ENCODE measurements at places on chromosomes 1 and 21.
A peak's percentile ranks its signal among the peaks of the same experiment; 100 is the strongest.

- no peak for DNase-seq
Observed at GRCh38 chr21:43188181-43188580, 19.4 kb downstream of the CRYAA start.

- no peak for DNase-seq
Observed at GRCh38 chr21:41868062-41868710, 11.0 kb downstream of the PRDM15 start.

DNA sequence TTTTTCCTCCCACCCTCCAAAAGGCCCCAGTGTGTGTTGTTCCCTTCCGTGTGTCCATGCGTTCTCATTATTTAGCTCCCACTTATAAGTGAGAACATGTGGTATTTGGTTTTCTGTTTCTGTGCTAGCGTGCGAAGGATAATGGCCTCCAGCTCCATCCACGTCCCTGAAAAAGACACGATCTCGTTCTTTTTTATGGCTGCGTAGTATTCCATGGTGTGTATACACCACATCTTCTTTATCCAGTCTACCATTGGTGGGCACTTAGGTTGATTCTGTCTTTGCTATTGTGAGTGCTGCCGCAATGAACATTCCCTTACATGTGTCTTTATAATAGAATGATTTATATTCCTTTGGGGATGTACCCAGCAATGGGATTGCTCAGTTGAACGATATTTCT lies 177.8 kb downstream of the ETS2 start:
- DNase-seq, result no peak

- no peak for DNase-seq
Observed at GRCh38 chr1:183403498-183403897, 14.7 kb downstream of the NMNAT2 start.

DNA sequence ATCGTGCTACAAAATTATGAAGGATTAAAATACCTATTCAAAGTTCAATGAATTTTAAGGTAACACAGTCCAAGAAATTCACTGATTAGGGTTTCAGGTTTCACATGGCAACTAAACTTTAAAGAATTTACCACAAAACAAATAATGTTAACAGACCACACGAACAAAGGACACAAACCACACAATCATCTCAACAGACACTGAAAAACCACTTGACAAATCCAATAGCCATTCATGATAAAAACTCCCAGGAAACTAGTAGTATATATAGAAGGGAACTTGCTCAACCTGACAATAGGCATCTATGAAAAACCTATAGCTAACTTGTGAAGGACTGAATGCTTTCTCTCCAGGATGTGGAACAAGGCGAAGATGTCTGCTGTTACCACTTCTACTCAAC lies 21.1 kb upstream of the SH2D5 start:
- DNase-seq, result peak; percentile 40

- DNase-seq, result peak; percentile 40
Observed at GRCh38 chr1:22048351-22049192, 3.9 kb upstream of the CDC42 start.

- DNase-seq, result peak; percentile 79
Observed at GRCh38 chr1:212455803-212456528, 23.2 kb downstream of the NENF start.

- DNase-seq, result no peak
Observed at GRCh38 chr1:44233593-44233992, 20.3 kb downstream of the DMAP1 start.

GRCh38 chr1:239819096-239819495 lies 272.6 kb upstream of the FMN2 start:
- DNase-seq, result no peak

DNA sequence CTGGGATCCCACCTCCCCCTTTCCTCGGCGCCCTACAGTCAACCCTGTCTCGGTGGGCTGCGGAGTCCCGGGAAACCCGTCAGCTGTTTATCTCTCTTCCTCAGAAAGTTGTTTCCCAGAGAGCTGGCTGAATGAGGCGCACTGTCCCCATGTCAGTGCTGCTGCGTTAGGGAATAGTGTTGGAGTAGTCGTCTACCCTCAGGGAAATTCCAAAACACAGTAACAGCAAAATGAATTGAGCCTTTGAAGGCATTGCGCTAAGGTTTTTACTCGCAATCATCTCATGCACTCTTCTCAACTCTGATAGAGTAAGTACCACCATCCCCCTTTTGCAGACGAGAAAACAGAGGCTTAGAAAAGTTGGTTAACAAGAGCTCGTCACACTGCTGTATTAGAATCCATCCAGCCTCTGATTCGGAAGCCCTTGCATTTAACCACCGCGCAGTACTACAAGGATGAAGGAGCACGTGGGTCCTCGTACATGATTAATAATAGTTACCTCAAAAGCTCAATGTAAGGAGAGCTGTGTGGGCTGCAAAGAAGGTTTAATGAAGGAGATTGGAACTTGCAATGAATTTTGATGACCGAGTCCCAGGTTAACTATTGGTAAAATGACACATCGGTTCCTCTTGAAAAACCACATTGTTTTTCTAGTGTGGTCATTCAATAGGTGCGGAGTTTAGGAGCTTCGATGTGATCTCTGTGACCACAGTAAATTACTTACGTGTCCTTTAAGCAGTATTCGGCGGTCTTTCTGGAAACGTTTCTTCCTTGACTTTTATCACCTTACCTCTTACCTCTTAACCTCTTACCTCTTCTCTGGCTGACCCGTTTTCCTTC lies 788 bp upstream of the EDEM3 start:
- DNase-seq, result no peak

DNA sequence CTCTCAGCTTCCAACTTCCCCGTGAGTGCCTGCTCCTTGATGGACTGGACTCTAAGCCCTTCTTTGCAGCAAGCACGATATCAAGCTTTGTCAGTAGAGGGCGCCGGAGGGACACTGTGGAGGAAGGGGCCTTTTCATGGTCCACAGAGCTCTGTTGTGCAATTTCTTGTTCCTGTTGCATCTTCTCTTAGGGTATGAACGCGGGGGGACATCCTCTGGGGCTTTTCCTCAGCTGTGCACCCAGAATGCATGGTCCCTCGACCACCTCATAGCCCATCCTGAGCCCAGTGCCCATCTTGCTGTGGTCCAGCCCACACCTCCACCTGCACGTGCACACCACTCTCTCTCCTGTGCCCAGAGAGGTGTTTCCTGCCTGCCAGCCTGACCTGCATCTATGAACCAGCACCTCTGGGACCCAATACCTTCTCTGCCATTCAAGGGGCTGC lies 556.8 kb downstream of the PTPRU start:
- DNase-seq, result peak; percentile 65

GRCh38 chr21:26769613-26770188 lies 75.5 kb downstream of the ADAMTS1 start:
- peak; percentile 62 for DNase-seq

GRCh38 chr1:11680270-11681070 lies 478 bp downstream of the MAD2L2 start:
- peak; percentile 60 for DNase-seq

- DNase-seq, result no peak
Observed at GRCh38 chr1:85583611-85584263, 3.2 kb downstream of the CCN1 start.

DNA sequence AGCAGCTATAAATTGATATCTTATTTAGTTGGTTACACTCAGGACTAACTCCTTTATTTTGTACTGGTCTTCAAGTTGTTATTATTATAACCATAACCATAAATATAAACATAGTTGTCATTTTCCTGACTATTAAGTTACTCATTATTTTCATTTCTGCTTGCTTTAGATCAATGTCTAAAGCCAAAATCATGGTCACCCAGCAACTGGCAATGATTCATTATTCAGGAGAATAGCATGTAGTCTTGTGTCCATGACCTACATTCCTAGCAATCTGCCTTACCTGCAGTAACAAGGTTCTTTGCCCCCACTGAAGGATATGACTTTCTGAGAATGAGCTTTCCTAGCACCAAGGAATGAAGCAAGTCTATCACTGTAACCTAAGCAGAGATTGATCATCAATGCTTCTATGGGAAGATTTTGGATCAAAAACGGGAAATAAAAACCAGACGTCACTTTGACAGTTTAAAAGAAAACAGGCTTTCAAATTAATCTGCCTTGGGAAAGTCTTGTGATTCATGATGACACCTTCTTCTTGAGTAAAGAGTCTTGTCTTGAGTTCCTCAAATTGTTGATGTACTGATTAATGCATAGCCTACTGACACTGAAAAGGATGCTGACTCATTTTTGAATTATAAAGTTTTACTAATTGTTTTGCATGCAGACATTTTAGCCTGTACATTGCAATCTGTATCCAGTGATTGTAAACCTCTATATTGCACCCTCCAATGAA lies 203.3 kb upstream of the IVNS1ABP start:
- peak; percentile 40 for DNase-seq

- DNase-seq, result no peak
Observed at GRCh38 chr1:30312226-30312625, 411.2 kb downstream of the MATN1 start.

DNA sequence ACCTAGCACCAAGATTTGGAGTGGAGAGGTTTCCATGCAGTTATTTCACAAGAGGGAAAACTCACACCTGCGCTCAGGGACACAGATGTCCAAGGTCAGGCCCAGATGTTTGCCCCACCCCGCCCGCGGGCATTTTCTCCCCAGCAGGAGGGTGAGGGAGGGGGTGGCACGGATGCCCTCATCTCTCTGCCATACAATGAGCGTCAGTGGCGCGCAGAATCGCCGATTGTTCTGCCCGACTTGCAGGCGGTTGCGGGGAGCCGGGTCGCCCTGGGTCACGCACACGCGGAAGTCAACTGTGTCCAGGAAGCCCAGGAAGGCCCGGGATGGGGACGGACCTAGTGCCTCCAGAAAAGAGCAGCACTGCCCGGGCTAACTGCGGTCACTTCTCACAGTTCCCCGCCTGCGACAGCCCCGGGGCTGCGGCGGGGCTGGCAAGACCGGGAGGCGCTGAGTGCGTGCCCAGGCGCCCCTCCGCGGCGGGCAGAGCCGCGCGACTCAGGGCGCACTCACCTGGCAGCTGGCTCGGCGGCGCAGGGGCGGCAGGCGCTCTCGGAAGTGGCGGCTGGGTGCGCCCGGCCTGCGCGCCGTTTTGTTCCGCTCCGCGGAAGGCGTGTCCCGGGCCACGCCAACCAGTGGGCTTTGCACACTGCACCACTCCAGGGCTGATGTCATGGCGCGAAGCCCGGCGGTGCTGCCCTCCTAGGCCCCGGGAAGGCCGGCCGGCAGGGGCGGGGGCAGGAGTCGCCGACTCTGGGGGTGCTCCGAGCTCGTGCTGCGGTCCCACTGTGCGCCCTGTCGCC lies at the start of gene CSRP1:
TSS of gene CSRP1 (minus strand) at position 567 of the 803 bp plus-strand sequence. CDS start 10,820 bp downstream, outside the sequence.
- DNase-seq, result peak; percentile 77

GRCh38 chr1:229273507-229274232 lies 2.8 kb downstream of the RAB4A start:
- DNase-seq, result no peak

- no peak for DNase-seq
Observed at GRCh38 chr1:154779551-154780189, 90.4 kb downstream of the KCNN3 start.

GRCh38 chr1:40742363-40743061 lies 41.1 kb upstream of the KCNQ4 start:
- peak; percentile 27 for DNase-seq

DNA sequence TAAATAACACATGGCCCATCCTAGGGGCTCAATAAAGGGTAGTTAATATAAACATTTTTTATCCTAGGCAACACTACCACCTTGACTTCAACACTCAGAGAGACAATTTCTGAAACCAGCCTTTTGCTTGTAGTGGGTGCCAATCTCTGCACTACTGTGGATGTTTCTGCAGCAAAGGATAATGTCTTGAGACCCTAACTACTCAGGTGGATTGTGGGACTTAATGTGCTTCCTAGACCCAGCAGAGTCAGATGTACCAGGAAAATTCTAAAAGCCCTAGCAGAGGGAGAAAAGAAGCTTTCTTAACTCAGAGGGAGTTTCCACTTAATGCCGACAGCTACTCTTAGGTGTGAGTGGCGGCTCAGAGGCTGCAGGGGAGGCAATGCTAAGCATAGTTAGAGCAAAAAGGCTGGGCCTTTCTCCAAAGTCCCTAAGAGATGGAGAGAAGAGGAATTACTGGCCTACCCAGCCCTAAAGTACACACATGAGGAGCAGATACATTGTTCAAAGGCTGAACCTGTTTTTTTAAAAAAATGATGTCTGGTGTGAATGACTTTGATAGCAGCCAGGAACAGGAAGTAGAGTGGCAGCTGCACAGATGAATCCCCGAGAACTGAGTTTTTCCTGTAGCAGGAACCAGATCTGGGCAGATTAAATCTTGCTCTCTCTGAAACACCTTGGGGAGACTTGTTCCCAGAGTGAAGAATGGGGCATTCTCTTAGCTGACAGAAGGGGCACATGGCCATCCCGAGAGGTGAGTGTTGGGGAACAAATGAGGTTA lies 33.5 kb upstream of the ABCD3 start:
- peak; percentile 4 for DNase-seq

DNA sequence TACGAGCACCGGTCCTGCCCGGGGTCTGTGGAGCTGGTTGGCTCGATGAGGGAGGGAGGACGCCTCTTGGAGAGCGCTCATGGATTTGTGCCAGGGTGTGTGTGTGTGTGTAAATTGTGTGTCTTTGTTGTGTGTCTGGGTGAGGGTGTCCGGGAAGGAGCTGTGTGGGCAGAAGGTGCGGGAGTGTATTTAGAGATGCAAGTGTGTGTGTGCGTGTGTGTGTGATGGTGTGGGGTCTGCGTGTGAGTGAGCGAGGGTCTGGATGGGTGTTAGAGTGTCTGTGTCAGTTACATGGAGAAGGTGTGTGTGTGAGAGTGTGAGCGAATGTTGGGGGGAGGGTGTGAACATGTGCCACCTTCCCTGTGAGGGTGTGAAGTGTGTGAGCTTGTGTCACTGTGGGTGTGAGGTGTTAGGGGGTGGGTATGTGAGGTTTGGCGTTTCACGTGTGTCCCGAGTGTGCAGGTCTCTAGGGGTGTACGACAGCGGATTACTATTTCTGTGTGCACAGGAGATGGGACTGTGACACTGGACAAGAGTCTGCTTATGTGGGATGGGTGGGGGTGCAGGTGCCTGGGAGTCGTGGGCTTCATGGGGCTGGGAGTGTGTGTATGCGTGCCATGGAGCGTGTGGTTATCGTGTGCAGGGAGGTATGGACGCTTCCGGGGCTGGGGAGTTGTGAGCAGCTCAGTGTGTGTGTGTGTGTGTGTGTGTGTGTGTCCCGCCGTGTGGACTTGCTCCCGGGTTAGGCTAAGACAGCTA lies 880 bp downstream of the IGSF21 start:
- no peak for DNase-seq

DNA sequence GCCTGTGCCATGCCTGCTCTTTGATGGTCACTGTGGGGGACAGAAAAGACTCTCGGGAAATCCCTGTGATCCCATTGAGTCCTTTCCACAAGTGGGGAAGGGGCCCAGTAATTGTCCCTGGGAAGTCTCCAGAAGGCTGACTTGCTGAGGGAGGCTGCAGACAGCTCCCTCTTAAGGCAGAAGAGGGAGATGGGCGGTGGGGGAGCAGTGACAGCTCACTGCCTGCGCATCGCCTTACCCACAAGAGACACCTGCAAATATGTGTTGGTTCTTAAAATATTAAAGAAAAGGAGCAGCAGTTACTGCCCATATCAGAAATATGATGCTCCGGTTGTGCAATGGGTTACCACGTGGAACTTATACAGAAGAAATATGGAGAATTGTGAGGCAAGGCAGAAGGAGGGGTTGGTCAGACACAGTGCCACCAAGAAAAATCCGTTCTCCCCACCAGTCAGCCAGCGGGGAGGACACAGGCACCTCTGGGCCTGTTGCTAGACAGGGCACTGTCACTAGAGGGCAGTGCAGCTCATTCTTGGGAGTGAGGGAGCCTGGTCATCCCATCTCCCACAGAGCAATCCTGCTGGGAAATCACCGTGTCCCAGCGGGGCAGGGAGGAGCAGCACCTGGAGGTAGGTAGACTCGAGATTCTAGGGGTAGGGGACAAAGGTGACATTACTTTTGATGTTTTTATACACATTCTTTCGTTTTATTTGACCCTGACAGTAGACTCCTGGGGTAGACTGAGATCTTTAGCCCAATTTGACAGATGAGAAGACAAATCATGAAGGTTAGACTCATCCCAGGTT lies 6.9 kb upstream of the CAMK1G start:
- DNase-seq, result peak; percentile 81
